ENCODE measurements at places on chromosomes 1 and 21. TPM values are rescaled to one million over a fixed set of nuclear protein-coding genes. Genes with fewer than 3 reads are reported as not detected.
A peak's percentile ranks its signal among the peaks of the same experiment; 100 is the strongest.

Gene LCE1E
- total RNA-seq, result not detected

Gene S100A5
- total RNA-seq, result 11.1 TPM

GRCh38 chr1:165759095-165759494, 9.6 kb downstream of the TMCO1 start:
- no peak for DNase-seq

- DNase-seq, result peak; percentile 63
Measured at GRCh38 chr1:154419620-154420571, 14.8 kb downstream of the IL6R start.

- DNase-seq, result no peak
Measured at GRCh38 chr1:62573675-62574074, 23.6 kb upstream of the ANGPTL3 start.

Gene CAMK2N1
- total RNA-seq, result 44.6 TPM

DNA sequence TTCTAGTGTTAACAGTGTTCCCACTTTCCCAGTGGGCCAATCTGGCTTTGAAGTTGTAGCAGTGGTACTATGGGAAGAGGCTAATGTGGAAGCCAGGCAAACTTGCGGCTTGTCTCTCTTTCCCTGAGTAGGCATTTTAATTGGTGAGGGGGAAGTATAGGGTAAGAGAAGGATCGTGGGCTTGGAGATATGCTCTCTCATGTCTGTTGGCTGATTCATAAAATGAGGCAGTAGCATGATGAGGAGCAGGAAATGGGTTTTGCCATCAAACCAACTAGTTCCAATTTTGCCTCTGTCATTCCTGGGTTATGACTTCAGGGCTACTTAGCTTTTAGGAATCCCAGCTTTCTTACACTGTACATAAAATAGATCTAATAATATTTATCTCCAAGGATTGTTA, 12.1 kb downstream of the C8A start:
- no peak for DNase-seq

- peak; percentile 68 for DNase-seq
Measured at GRCh38 chr1:94039514-94039870, 81.5 kb downstream of the ABCA4 start.

Gene OLIG2
- total RNA-seq, result not detected

- no peak for DNase-seq
Measured at GRCh38 chr1:178151831-178152230, 57.9 kb downstream of the RASAL2 start.

Gene RXFP4
- 0.33 TPM for total RNA-seq
